ENCODE measurements at places on chromosomes 16 and 17. TPM values are rescaled to one million over a fixed set of nuclear protein-coding genes. Genes with fewer than 3 reads are reported as not detected.

- peak; percentile 28 for DNase-seq
Observed at GRCh38 chr17:48351911-48352332, 78.1 kb downstream of the SKAP1 start.

The KIF19 gene
- not detected for total RNA-seq

DNA sequence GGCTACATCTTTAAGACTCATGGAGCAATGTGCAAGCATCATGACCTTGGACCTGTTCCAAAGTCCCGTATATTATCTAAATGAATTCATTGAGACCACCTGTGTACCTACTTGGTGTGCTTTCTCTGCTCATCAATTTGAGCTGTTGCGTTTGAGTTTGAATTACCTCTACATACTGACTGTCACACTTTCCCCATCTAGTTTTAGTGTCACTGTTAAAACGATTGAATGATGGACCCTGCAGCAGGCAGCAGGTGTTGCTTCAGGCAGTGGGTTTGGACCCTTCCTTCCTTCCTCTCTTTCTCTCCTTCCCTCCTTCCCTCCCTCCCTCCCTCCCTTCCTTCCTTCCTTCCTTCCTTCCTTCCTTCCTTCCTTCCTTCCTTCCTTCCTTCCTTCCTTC, 33.9 kb upstream of the ZKSCAN2 start:
- no peak for DNase-seq

- DNase-seq = no peak
Observed at GRCh38 chr17:47801906-47802305, 19.7 kb downstream of the OSBPL7 start.

DNA sequence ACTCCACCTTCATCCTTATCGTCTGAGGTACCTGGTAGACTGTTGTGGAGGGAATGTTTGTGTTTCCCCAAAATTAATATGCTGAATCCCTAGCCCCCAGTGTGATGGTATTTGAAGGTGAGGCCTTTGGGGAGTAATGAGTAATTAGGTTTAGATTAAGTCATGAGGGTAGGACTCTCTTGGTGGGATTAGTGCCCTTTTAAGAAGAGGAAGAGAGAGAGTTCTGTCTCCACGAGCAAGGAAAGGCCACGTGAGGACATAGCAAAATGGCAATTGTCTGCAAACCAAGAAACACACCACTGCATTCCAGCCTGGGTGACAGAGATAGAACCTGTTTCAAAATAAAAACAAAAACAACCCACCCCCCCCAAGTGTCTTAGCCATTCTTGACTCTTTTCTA, 21.0 kb upstream of the DDX52 start:
- no peak for DNase-seq

DNA sequence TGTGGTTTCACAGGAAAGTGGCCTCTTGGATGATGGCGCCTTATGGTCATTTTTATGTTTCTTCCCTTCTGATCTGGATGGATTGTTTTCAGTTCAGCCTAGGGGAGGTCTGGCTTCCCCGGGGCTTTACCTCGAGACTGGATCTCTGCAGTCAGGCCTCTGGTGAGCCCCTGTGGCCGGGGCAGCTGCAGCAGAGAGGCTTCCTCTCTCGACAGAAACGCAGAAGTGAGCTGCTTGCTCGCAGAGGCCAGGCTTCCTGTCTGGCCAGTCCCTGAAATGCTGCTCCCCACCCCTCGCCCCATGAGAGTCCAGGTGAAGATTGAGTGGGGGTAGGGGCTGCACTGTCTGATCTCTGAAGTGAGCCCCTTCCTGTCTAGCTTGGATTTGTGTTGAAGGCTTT, 44.0 kb downstream of the PLCG2 start:
- DNase-seq = no peak

- peak; percentile 3 for DNase-seq
Observed at GRCh38 chr16:53614346-53614745, 89.3 kb downstream of the RPGRIP1L start.

GRCh38 chr17:78450696-78451345, 72.4 kb downstream of the PGS1 start:
- DNase-seq = no peak

DNA sequence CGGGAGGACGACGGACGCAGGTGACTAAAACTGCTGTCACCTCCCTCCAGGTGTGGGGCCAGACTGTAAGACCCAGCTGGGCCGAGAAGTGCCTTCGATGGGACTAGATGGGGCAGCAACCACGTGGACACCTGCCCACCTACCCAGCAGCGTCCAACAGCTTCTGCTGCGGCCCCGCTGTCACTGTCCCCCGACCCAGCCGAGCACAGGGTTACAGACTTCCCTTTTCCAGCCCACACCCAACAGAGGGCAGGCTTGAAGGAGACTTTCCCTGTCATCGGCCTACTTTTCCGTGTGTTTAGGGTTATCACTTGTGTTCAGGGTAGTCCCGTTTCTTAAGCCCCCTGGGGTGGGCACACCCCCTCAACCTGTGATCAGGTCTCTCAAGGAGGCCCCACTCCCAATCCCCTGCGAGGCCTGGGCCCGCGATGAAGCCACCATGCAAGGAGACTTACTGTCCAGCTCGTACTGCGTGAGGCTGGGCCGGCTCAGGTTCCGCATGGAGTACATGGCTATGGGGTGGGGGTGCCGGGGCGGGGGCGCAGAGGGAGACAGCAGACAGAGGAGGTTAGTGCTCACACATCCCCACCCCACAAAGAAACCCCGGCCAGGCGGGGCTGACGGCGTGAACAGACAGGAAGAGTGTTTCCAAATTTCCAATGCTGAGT, 68.8 kb upstream of the CDC42EP4 start:
- DNase-seq = no peak

- no peak for DNase-seq
Observed at GRCh38 chr17:7715936-7716886, 1.3 kb upstream of the DNAH2 start.

The NACA2 gene
- total RNA-seq = not detected
